CD4-positive, alpha-beta T cell treated with Interleukin-4 for 4 hours (primary cell): ENCODE measurements at places on chromosomes 13 and 19.

DNA sequence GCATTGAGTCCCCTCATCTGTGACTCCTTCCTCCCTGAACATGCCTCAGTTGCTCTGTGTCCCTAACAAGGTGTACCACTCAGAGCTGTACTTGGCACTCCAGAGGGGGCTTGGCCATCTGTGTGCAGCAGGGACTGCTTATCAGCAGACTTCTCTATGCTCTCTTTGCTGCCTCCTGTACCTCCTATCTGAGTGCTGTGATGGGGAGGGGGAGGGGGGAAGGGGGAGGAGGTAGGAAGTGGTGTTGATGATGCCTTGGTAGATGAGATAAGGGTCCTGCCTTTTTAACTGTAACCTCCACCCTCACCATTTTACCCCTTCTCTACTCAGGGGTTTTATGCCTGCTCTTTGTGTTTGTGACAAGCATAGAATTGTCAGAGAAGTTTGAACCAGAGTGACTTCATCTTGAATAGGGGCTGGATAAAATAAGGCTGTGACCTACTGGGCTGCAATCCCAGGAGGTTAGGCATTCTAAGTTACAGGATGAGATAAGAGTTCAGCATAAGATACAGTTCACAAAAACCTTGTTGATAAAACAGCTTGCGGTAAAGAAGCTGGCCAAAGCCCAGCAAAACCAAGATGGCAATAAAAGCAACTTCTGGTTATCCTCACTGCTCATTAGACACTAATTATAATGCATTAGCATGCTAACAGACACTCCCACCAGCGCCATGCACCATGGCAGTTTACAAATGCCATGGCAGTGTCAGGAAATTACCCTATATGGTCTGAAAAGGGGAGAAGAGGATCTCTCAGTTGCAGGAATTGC, 13.2 kb downstream of the PCDH8 start:
- no peak for DNase-seq

DNA sequence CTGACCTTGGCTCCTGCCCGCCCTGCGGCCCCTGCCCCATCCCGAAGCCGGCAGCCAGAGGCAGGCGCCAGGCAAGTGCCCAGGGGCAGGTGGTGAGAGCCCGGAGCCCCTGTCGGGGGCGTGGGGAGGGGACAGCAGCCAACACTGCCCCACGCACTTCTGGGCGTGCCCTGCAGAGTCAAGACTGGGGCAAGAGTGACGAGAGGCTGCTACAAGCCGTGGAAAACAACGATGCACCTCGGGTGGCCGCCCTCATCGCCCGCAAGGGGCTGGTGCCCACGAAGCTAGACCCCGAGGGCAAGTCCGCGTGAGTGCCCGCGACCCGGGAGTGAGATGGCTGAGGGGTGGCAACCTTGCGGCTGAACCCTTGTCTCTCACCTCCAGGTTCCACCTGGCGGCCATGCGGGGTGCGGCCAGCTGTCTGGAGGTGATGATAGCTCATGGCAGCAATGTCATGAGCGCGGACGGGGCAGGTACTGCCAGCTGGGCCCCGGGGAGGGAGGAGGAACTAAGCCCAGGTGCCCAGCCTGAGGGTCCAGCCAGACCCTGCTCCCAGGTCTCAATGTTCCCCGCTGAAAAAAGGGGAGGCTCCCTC, 17.3 kb downstream of the ANKRD24 start:
- DNase-seq: no peak

- no peak for DNase-seq
Measured at GRCh38 chr13:62292714-62293480, 877.2 kb upstream of the PCDH20 start.

- no peak for DNase-seq
Measured at GRCh38 chr13:93476175-93476574, 249.6 kb downstream of the GPC6 start.

DNA sequence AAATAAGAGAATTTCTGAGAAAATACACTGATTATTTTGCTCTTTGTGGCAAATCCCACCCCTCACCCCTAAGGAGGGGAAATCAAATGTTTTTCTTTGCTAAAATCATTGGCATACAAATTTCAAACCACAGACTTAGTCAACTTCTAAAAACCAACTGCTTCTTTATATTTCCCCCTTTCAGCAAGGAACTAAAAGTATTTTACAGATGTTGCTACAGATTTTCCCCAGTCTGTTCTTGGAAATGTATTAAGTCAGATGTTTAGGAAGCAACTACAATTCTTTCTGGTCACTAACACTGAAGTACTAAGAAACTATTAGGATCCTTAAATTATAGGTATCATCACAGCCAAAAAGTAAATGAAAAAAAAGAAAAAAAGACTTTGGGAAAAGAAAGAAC, 6.9 kb downstream of the MTMR6 start:
- no peak for DNase-seq

DNA sequence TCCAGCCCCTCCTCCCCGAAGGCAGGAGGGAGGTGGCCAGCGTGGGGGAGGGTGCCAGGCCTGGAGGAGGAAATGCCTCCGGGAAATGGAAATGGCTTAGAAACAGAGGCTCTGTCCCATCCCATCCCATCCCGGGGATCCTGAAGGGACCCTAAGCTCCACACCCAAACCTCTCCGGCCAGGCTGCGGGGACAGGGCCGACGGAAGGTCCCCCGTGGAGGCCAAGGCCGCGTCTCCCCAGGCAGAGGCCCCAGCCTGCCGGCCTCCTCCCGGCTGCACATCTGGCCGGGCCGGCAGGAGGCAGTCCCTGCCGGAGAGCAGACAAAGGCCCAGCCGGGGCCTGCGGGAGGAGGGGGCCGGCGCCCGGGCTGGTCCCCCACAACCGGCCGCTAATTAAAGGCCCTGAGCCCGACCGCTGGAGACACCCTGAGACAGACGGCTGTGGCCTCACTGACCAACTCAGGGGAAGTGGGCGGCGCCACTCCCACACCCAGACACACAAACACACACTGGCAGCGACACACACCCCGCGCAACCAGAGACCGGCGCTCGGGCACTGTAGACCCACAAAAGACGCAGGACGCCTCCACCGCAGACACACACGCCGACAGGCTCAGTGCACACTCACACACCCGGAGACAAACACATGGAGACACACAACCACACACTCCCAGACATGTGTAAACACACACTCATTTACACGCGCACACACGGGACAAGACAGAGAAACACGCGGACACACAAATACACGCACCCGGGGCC, 1.1 kb downstream of the ADAMTS10 start:
- peak; percentile 6 for DNase-seq

DNA sequence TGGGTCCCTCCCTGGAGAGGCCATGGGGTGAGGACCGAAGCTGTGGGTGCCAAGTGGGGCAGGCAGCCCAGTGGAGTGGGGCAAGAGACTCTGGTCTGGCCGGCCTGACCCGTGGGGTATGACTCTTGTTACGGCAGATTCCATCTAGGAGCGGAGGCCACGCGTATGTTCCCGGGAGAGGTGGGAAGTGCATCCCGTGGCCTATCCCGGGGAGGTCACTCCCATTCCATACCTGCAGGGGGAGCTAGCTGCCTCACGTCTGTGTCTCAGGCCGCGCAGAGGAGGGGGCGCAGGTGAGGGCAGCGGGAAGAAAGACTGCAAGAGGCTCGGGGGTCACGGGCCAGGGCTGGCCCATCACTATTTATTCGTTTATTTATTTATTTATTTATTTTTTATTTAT, 4.9 kb downstream of the CSNK1G2 start:
- no peak for DNase-seq

DNA sequence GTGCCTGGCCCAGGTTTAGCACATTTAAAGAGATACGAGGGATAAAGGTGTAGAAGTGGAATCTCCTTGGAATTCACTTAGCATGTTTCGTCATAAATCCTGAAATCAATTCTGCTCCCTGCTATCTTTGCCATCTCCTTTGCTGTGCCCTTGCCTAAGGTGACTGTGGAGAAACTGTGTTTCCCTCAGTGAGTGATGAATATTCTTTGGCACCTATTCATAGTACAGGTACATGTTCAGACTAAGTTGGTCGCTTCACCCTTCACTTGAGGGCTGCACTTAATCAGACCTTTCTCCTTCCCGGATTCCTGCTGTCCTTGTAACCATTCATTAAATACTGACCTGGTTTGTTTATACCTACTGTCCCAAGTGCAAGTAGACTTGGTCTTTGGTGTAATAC, 17.8 kb downstream of the PCCA start:
- no peak for DNase-seq

GRCh38 chr19:51552996-51553725, 17.9 kb upstream of the ZNF175 start:
- DNase-seq: no peak

- DNase-seq: no peak
Measured at GRCh38 chr19:45716359-45717130, 14.2 kb downstream of the FBXO46 start.

GRCh38 chr19:18339723-18340122, 675 bp upstream of the PGPEP1 start:
- DNase-seq: no peak

DNA sequence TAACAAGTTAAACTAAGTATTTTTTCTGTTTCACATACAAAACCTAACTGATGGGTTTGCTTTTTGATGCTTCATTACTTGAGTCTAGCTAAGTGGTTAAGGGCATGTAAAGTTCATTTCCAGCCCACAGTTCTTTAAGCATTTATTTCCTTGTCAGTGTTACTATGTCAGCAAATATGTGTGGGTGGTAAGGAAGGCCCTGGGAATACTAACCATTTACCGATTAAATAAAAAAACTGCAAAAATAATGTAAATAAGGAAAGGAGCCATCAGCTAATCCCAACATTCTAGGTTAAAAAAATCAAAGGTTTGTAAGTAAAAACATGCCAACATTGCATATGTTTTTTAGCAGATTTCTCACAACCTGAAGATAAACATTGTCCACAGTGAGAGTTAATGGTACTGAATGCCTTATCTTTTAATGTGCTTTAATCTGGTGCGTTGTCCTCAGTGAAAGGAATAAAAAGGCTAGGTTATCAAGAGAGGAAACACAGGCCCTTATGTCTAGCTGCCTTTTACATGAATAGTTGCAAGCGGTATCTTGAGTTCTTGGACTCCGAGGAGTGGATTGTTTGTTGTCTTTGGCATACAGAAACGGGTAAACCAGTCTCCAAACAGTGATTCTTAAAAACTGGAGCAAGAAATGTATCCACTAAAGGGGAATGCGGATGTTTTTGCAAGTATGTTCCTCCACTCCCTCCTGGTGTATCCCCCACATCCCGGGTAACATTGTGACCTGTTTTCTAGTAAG, 949.6 kb upstream of the SLC10A2 start:
- DNase-seq: no peak

DNA sequence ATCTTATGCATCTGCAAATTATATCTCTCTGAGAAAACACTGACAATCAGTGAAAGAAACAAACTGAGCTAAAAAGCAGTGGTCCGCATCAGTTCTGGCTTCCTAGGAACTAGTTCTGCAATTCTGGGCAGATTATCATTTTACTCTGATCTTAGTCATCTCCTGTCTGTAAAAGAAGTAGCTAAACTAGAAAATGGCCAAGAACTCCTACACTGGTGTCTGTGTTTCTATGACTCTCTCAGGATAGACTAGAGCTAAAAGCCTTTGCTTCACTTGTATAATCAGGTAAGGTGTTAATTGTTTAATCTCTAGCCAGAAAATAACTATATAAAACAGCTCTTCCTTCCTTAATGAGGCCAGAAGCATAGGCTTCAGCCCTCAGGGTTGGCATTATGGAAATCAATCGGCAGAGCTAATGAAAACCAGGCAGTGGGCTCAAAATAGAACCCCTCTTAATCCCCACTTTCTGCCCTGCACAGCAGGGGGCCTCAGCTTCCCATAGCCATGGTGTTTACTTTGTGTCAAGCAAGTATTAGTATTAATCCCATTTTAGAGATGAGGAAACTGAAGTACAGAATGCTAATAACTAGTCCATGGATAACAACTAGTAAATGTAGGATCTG, 459.2 kb downstream of the FGF14 start:
- no peak for DNase-seq

GRCh38 chr13:86757236-86757978, 913.8 kb upstream of the SLITRK5 start:
- DNase-seq: peak; percentile 52

DNA sequence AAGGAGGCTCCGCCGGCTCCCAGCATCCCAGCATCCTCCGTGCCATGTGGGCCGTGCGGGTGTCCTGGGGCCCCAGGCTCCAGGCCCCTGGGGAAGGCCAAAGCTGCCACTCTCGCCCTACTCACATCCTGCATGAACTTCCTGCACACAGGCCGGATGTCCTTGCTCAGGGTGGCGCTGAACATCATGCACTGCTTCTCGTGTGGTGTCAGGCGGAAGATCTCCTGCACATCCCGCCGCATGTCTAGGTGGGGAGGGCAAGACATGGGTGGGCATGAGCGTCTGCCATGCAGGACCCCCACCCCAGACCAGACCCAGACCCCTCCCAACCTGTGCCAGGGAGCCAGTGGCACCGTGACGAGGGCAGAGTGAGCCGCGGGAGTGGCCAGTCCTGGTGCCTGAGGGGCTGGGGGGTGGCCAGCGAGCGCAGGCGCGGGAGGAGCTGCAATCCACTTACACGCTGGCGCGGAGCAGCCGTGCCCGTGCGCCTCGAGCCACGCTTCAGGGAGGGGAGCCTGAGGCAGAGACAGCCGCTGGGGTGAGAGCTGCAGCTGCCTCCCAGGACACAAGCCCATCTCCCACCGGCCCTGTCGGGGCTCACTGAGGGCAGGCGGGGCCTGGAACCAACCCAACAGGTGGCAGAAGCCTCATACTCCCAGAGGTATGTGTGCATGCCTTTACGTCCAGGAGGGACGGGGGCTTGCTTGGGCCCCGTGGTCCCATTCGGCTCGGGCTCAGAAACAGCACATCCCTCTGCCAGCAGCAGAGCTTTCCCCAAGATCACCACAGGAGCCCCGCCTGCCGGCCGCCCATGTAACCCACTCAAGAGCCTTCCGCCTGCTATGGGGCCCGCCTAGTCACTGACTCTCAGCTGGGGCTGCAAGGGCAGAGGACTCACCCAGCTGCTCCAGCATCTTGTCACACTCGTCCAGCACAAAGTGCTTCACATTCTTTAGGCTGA, 8.8 kb downstream of the DDX39A start:
- peak; percentile 63 for DNase-seq

GRCh38 chr19:17957885-17958284, 9.0 kb upstream of the KCNN1 start:
- DNase-seq: no peak

GRCh38 chr13:30479883-30480219, 14.1 kb upstream of the HMGB1 start:
- DNase-seq: no peak

- no peak for DNase-seq
Measured at GRCh38 chr13:91351123-91351522, 3.6 kb downstream of the MIR17HG start.
